ENCODE measurements at places on chromosomes 4 and X.

- no peak for DNase-seq
Measured at GRCh38 chrX:17792826-17793225, 55.5 kb downstream of the SCML1 start.

DNA sequence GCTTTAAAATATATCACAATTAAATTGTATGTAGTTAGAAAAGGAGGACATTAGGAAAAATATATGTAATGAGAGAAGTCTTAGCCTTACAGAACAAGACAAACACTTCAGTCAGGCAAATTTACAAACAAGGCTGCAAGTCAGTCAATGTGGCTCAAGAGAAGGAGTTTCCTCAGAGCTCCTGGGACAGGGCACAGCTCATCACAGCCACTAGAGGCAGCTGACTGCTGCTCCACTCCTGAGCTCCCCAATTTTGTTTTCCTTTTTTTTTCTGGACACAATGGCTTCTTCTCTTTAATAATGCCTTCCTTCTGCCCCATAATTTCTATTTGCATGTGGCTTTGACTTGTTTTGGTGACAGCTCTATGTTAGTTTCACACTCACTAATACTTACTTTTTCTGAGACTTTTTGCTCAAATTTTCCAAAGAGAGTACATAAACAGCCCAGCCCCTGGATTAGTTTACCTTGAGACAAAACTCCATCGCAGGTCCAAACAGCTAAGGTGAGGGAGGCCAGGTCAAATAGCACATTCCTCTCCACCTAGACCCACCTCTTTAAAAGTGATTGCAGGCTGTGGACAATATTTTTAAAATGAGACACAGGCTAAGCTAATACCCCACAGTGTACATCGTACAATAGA is 850.4 kb upstream of the FRG1 start:
- no peak for DNase-seq

DNA sequence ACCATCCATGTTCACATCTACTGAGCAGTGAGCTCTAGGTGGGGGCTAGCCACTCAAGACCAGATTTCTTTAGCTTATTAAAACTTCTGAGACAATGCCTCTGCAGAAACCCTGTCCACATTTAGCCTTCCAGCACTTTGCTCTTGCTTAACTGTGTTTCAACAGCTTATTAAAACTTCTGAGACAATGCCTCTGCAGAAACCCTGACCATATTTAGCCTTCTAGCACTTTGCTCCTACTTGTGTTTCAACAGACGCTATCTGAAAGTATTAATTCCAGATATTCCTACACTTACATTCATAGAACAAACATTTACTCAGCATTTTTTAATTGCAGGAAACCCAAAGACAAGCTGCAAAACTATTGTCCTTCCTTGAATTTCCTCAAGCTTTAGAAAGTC is 91.9 kb downstream of the SEL1L3 start:
- DNase-seq = no peak

GRCh38 chr4:4618847-4619246 is 77.0 kb upstream of the STX18 start:
- no peak for DNase-seq

DNA sequence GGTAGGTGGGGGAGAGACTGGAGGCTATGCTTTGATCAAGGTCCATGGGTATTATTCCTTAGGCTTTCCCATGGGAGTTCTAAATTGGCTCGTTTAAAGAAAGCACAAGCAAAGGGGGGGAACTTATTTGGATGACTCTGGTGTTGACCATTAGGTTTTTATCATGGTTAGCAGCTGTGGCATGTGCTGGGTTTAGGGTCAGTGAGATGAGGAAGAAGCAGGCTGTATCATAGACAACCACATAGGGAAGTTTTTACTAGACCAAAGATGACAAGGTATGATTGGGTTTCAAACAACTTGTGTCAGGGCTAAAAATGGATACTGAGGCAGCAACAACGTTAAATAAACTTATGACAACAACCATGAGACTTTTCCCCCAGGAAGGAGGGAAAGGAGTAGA is 97.7 kb downstream of the DNAAF6 start:
- no peak for DNase-seq

DNA sequence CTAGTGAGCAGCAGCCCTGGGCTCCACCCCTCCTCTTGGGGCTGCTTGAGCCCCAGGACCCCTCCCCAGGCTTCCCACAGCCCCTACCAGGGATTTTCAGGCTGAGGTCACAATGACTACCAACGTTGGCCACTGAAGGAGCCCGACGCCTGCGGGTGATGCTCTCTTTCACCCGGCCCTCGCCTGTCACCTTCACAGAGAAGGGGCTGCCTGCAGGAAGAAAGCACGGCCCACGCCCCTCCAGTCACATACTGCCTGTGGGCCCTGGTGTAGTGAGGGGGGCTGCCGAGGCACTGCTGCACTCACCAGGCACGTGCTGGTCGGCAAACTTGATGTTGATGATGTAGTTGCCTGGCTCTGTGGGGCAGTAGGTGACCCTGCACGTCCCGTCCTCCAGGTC is 22.0 kb downstream of the FLNA start:
- DNase-seq = no peak

DNA sequence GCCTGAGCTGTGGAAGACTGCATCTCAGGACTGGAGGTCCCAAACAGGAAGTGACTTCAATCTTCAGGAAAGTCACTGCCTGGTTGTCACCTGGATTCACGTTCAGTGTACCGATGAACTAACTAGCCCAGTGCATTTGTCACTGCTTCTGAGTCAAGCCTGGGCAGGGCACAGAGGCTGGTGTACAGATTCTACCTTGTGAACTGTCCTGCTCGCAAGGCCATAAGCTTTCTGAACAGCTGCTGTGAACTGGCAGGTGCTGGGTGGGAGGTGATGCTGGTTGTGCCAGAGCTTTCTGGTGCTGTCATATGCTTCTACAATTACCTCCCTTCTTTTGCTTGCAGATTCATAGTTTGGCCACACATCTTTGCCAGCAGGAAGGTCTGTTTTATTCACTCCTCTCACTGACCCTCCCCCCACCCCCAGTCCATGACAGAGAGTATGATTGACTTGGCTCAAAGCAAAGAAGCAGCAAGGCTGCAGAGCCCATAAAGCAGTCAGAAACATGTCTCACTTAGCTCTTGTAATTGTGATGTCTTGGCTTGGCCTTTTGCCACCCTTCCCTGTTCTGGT is 40.5 kb downstream of the ZCCHC12 start:
- no peak for DNase-seq

DNA sequence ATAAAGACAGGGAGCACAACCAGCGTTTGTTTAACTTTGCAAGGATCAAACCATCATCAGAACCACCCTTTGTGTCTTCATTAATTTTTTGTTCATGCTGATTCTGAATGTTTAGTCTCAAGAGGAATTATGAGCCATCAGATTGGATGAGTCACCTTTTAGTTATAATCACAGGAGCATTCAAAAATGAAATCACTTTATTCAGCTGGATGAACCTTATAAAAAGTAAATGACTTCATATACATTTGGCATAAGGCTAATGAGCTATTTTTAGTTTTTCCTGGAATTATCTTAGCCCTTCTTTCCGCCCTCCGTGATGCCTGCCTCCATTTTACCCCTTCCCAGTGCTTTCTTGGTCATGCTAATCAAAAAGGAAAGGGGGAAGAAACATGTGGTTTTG is 103.6 kb downstream of the SORBS2 start:
- no peak for DNase-seq

GRCh38 chrX:22800360-22800759 is 199.4 kb upstream of the DDX53 start:
- DNase-seq = no peak

DNA sequence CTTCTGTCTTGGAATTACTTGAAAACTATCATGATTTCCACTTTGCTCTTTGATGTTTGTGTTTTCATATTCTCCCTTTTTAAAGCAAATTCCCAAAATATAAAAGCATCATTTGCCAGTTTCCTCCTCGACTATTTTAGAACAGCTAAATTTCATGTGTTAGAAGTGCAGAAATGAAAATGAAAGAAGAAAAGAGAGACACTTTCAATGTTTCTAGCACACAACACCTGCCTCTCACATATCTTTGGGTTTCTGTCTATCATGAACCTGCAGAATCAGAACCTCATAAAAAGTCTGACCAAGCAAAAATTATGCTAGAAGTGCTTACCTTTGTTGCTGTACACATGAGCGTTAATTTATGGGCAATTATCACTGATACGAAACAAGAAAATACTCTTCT is 1.9 kb upstream of the NEUROG2 start:
- DNase-seq = no peak

DNA sequence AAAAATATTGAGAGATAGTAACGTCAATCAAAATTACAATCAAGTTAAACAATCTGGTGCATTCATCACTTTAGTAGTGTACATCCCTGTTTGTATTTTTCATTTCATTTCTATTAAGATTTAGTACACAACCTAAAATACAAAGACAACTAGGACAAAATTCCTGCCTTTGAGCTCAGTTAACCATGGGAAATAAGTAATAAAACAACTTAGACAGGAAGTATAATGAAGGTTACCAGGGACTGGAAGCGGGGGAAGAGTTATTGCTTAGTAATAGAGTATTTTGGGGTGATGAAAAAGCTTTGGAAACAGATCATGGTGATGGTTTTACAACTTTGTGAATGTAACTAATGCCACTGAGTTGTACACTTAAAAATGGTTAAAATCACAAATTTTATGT is 25.6 kb upstream of the ATXN3L start:
- DNase-seq = no peak

DNA sequence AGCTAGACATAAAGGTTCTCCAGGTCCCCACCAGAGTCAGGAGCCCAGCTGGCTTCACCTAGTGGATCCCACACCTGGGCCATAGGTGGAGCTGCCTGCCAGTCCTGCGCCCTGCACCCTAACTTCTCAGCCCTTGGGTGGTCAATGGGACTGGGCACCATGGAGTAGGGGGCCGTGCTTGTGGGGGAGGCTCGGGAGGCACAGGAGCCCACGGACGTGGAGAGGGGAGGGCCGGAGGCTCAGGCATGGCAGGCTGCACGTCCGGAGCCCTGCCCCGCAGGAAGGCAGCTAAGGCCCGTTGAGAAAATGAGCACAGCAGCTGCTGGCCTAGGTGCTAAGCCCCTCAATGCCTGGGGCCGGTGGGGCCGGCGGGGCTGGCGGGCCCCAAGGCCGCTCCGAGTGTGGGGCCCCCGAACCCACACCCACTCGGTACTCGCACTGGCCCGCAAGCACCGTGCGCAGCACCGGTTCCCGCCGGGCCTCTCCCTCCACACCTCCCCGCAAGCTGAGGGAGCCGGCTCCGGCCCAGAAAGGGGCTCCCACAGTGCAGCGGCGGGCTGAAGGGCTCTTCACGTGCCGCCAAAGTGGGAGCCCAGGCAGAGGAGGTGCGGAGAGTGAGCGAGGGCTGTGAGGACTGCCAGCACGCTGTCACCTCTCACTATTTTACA is 291.1 kb downstream of the KLHL4 start:
- no peak for DNase-seq

DNA sequence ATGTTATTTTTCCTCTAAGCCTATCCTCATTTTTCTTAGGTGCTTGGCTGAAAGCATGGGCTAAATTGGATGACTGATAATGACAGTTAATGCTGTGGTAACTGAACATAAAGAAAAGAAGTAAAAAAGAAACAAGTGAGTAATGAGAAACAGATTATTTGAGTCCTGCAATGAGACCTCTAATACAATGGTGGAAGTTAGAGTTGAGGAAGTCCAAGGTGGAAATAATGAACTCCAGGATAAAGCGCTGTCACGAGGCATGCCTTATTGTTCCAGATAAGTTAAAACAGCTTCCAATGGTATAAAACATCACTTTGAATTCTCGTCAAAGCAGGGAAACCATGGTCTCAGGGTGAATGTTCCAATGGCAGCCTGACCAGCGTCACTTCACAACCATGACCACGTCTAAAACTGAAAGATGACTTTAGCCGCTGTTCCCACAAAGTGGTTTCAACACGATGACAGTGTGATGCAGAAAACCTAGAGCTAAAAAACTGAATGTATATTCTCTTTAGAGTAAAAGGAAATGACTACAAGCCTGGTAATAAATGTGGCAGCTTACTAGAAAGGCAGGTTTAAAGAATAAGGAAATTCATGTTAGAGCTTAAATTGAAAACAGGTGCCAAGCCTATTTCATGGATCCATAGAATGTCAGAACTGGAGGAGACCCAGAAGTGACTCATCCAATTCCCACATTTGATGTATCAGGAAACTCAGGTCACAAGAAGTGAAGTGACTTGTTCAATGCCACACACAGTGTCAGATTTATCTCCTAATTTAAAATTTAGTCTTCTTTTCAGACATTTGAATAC is 202.6 kb upstream of the GYPA start:
- DNase-seq = no peak
